ENCODE measurements at places on chromosomes 3 and 15.

DNA sequence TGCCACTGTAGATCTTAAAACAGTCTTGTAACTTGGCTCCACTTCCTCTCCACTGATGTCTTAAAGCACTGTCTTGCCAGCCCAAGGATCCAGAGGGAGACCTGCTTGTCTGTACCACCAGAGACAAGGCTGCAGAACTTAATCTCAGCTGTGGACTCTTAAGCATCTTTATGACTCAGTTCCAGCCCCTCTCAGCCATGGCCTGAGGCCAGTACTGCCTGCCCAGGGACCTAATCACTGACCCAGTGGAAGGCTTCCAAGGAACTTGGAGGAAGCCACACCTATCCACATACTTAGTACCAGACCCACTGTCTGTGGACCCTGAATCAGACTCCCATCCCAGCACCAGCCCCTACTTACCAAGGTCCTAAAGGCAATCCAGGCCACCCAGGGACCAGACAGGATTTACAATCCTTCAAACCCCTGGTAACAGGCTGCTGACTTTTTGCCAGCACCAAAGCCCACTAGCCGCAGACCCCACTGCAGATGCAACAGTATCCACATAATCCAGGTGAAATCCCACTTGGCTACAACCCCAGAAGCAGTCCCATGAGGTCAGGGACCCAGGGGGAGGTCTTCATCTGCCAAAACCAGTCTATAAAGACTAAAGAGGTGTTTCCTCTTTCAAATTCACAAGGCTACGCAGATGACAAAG lies 41.9 kb upstream of the PRR20G start:
- DNase-seq: no peak

GRCh38 chr15:35691173-35691761 lies 145.3 kb upstream of the DPH6 start:
- DNase-seq: no peak

GRCh38 chr3:143083781-143084180 lies 35.8 kb upstream of the CHST2 start:
- no peak for DNase-seq

DNA sequence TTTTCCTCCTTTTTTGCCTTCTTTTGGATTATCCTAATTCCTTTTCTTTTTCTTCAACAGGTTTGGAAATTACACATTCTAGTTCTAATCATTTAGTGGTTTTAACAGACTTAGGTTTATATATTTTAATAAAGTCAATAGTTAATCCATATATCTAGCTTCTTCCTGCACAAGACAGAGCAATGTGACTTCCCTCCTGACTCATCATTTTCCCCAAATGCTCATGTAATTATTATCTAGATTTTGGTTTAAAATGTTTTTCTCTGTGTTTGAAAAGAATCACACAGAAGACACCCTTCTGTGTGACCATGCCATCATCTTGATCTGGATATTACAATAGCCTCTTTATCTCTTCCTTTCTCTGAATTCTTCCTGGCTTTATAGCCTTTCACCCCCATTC lies 28.6 kb upstream of the SSR3 start:
- no peak for DNase-seq

- no peak for DNase-seq
Observed at GRCh38 chr3:16205156-16205870, 30.8 kb downstream of the GALNT15 start.

GRCh38 chr3:8212794-8213193 lies 288.8 kb upstream of the LMCD1 start:
- no peak for DNase-seq

DNA sequence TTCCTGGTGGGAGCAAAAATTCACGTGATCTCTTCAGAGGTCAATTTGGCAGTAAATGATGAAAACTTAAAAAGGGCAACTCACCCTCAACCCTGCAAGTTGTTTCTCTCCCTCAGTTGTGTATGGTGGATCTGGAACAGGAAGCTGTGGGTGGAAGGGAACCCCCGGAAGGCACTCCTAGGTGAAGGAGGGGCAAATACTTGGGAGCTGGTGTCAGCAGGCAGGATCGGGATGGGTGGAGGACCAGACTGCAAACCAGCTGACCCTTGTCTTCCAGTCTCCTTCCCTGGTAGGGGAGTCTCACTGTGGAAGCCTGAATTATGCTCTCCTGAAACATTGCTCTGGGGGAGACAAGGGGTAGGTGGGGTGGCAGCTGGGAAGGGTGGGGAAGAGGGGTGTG lies 33.5 kb downstream of the PRR23E start:
- no peak for DNase-seq

DNA sequence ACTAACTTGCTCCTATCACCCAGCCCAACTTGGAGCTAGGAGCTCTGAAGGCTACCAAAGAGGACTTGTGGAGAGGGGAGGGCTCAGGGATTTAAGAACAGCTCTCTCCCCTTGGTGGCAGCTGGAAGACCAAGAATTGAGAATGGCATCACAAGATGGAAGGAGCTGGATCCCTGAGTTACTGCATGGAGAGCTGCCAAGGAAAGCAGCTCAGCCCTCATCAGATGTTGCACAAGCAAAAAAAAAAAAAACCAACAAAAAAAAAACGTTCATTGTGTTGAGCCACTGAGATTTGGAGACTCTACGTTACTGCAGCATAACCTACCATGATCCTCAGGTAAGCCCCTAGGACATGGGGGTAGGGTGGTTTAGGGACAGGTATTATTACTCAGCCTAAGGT lies 41.0 kb downstream of the ITGB5 start:
- no peak for DNase-seq

DNA sequence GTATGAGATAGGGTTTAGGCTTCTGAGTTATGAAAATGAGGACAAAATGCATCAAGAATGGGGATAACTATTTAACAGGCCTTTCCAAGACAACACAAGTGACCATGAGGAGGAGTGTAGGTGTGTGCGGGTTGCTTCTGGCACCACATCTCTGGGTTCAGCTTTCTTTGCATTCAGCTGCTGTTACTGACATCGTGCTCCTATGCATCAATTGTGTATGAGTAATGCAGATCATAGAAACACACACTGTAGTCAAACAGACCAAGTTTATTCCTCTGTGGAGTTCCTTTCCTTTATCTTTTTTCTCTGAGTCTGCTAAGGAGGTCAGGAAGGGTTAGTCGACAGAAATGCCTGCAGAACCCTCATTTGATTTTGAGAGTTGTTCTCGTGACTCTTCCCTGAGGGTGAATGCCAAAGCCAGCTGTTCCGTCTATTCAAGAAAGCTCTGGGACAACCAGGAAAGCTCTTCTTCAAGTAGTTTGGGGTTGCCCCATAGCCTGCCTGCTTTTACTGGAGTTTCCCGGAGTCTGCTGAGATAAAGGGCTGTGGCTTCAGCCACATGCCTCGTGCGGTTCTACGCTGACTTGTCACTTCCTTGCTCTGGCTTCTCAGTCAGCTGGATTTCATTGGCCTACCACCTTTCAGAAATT lies 136.7 kb upstream of the TLE3 start:
- no peak for DNase-seq

DNA sequence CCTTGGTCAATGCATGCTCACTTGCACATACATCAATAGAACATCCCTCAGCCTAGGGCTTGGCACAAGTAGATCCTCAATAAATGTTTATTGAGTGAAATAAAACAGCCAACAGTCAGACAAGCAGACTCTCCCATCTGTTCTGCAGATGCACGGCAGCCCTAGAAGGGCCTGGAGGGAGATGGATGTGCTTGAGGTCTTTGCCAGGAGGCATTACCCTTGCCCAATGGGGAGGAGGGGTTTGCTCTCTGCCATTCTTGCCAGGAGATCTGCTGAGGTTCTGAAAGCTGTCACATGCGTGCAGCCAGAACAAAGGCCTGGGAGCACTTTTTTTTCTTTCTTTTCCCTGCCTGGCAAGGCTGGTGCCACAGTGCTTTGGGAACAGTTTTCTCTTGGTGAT lies 349.3 kb upstream of the THRB start:
- DNase-seq: no peak

DNA sequence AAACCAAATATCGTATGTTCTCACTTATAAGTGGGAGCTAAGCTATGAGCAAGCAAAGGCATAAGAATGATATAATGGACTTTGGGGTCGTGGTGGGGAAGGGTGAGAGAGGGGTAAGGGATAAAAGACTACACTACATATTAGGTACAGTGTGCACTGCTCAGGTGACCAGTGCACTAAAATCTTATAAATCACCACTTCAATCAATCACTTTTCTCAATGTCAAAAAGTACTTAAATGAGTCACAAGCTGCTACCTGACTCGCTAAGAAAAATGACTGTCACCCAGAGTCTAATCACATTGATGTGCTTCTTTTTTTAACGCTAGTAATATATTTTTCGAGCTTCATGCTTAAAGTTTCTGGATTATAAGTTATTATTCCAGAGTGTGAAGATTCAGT lies 95.5 kb downstream of the CBLB start:
- DNase-seq: no peak

DNA sequence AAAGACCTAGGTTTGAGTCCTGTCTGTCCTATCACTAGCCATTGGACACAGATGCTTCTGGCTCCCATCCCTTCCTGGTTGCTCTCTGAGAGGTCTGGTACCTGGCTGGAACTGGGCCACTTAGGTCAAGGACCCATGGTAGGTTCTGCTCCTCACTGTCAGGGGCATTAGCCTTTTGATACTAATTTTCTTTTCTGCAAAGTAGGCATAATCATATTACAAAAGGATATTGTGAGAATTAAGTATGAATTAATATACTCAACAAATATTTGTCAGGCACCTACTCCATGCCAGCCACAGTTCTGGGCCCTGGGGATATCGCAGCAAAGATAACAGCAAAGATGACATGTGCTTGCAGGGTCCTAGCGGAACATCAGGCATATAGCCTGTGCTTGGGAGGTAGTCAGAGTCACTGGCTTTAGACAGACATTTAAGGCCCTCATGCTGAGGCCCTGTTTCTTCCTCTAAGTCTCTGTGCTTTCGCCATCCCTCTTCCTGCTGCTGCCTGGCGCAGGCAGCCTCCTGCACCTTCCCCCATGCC lies 25.6 kb upstream of the LCTL start:
- no peak for DNase-seq

- no peak for DNase-seq
Observed at GRCh38 chr15:66621491-66622467, 56.0 kb upstream of the LCTL start.

- no peak for DNase-seq
Observed at GRCh38 chr3:102687851-102688555, 253.2 kb downstream of the ZPLD1 start.

DNA sequence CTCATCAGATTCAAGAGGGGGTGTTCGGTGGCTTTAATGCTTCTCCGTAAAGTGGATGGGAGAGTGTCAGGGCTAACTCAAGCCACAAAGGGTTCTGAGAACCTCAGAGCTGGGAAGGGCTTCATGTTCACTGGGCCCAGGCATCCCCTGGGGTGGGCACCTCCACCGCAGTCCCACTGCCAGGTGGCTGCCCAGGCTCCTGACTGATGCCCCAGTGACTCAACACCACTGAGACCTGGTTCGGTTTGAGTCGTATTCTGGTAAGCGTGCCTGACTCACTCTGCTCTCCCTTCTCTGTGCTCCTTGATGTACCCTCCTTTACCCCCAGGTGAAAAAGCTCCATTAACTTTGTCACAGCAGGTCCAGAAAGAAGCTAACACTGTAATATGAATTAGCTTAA lies 304.6 kb downstream of the RPLP1 start:
- no peak for DNase-seq

DNA sequence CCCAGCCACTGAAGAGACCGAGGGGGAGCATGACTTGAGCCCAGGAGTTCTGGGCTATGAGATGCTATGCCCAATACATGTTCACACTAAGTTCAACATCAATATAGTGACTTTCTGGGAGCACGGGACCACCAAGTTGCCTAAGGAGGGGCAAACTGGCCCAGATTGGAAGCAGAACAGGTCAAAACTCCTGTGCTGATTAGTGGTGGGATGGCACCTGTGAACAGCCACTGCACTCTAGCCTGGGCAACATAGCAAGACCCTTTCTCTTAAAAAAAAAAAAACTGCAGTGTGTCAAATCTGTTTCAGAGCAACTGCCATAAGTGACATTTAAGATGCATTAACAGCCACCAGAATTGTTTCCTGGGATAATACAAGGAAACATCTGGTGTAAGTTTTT lies 9.8 kb downstream of the HES1 start:
- no peak for DNase-seq

DNA sequence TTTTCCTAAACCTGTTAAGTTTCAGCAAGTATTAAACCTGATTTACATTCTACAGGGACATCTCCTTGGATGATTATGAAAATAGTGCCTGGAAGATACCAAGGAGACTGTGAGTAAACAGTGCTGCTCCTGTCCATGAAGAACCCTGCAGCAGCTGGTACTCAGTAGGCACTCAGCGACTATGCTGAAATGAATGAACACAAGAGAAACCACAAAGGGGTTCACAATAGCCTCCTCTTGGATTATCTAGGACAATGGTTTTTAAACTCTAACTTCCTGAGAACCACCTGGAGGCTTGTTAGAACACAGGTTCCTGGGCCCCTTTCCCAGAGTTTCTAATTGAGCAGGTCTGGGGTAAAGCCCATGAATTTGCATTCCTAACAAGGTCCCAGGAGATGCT lies 488.4 kb upstream of the UBE2E2 start:
- no peak for DNase-seq

DNA sequence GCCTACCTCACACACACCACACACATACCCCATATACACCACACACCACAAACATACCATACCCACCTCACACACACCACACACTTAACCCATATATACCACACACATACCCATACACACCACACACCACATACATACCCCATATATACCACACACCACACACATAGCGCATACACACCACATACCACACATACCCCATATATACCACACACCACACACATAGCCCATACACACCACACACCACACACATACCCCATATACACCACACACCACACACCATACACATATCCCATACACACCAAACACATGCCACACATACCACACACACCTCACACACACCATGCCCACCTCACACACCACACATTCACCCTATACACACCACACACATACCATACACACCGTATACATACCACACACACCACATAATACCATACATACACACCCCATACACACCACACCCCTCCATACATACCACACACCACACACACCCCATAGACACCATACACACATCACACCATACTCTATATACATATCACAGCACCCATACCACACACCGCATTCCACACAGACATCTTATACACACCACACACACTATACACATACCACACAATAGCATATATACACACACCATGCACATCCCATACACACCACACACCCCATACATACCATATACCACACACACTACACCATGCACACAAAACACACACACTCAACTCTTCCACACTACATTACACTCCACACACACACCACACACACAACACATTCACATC lies 29.5 kb downstream of the APBA2 start:
- no peak for DNase-seq

GRCh38 chr3:121998611-121999473 lies 23.2 kb downstream of the ILDR1 start:
- DNase-seq: no peak

- DNase-seq: no peak
Observed at GRCh38 chr3:14933820-14934425, 13.5 kb upstream of the NR2C2 start.

GRCh38 chr3:112376992-112377391 lies 44.0 kb downstream of the CD200 start:
- no peak for DNase-seq

Data from CD4-positive, alpha-beta T cell treated with Interleukin-12 subunit alpha and Interleukin-12 subunit beta, for 1 hour (primary cell).